GM20000 (cell line): ENCODE measurements at places on chromosomes 3 and 15.

GRCh38 chr3:35663471-35663870 is 24.1 kb downstream of the ARPP21 start:
- DNase-seq: no peak

GRCh38 chr3:63353383-63353782 is 75.3 kb downstream of the SYNPR start:
- DNase-seq: no peak

- DNase-seq: no peak
Observed at GRCh38 chr3:14926592-14926991, 20.8 kb upstream of the NR2C2 start.

DNA sequence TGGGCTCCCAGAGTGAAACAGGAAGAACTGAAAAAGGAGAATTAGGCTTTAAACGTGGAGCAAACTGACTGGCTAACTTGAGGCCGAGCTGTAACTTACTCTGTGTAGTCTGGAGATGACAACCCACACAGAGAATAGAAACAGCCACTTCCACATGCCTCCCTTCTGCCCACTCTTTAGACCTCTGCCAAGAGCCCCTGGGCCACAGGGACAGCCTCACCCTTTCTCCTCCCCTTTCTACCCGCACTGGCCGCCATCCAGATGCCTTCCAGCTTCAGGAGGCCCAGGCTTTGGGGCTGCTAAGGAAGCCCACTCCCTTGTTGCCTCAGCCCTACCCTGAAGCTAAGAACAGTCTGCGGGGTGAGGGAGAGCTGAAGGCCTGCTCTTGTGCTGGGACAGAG is 6.8 kb downstream of the ARHGAP31 start:
- DNase-seq: no peak

DNA sequence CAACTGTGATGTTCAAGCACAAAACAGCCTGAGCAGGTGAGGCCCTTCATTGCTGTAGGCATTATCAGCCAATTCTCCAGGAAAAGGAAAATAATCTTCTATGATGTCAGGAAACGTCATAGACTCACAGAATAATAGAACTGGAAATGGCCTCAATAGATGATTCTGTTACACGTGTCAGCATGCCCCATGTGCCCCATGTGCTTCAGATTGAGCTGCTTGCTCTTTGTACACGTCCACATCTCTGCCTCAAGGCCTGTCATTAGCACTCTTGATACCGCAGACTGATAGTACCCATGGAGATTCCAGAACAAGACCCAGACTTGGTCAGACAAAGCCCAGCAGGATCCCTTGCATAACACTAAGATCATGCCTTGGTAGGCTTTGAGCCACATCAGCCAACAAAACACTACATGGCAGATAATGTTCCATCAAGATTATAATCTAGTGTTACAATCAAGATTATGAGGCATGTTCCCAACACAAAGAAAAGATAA is 95.9 kb downstream of the MEIS2 start:
- DNase-seq: no peak

- DNase-seq: no peak
Observed at GRCh38 chr3:146646261-146646660, 41.1 kb upstream of the PLSCR5 start.

DNA sequence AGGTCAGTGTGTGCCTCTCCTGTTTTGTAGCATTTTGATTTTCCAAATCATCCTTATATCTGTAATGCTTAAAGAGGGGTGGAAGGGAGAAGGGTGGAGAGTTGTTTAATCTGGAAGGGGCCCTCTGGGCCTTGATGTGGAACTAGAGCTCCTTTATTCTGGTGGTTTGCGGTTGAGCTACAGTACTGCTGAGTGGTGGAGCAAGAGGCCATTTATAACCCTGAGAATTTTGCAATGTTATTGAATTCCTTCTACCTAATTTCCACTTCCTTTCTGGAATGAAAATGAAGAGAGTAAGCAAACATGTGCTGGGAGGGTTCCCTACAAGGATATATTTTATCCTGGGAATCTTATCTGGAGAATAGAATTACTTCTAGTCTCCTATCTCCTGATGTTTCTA is 35.3 kb upstream of the TUBGCP5 start:
- DNase-seq: no peak

GRCh38 chr3:38404286-38404685 is 49.4 kb upstream of the ACVR2B start:
- no peak for DNase-seq

DNA sequence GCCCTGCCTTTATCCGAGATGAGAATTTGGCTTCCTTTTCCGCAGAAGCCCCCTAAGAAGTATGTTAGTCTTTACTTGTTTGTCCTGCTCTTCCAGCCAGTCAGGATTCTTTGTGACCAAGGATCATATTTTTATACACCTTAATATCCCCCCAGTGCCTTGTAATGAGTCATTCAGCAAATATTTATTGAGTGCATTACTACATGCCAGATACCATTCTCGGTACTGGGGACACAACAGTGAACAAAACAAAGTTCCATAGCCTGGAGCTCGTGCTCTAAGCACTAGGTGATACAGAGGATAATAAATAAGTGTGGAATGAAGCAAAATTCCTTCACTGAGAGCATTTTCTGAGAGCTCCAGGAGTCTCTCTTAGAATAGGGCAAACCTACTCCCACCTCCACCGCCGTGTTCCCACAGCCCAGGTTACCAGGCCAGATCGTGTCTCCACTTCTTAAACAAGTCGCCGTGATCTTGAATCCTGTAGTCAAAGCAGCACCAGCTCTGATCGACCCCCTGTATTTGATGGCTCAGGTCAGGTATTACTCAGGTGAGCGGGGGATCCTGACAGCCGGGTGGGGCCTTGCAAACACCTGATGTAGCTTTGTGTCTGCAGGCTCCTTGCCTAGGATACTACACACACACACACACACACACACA is 18.5 kb downstream of the TTC21A start:
- no peak for DNase-seq

DNA sequence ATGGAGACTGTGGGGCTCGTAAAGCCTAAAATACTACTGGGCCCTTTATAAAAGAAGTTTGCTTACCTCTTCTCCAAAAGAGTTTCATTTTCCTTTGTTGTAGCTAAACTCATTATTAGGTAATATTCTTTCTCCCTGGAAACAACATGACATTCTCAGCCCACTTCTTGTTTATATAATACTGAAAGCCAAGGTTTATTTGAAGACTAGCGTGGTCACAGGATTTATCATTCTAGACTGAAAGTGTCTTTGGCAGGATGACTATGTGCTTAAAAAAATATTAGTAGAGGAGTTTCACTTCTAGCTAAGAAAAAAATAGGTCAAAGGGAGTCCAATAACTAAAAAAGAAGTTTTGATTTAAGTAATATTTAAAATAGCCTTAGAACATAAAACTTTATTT is 1085.2 kb upstream of the CADM2 start:
- DNase-seq: no peak

DNA sequence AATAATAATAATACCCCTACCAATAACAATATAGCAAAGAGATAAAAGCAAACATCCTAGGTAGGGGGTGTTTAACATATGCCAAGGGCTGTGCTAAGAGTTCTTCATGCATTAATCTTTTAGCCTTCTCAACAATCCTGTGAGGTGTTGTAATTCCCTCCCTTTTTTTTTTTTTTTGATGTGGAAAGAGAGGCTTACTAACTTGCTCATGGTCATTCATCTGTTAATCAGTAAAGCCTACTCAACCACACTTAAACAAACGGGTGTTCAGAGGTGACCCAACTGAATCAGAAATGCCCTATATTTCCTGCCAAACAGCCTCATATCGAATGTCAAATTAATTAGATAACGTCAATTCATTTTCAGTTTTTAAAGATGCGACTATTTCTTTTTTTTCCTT is 232.1 kb downstream of the CTNNB1 start:
- DNase-seq: no peak
